Stimulated activated CD8-positive, alpha-beta memory T cell treated with anti-CD3 and anti-CD28 coated beads, Interleukin-7, amount 100 ng/mL, for 4 hours (primary cell): ENCODE measurements at places on chromosomes 16 and 17.

- no peak for DNase-seq
Observed at GRCh38 chr17:43026595-43026994, 1.6 kb downstream of the RND2 start.

- no peak for DNase-seq
Observed at GRCh38 chr17:32755045-32755805, 121.7 kb downstream of the MYO1D start.

GRCh38 chr17:14157822-14158221 is 78.8 kb downstream of the CDRT15 start:
- no peak for DNase-seq

GRCh38 chr17:32015245-32016013 is 8.2 kb downstream of the LRRC37B start:
- DNase-seq: no peak

DNA sequence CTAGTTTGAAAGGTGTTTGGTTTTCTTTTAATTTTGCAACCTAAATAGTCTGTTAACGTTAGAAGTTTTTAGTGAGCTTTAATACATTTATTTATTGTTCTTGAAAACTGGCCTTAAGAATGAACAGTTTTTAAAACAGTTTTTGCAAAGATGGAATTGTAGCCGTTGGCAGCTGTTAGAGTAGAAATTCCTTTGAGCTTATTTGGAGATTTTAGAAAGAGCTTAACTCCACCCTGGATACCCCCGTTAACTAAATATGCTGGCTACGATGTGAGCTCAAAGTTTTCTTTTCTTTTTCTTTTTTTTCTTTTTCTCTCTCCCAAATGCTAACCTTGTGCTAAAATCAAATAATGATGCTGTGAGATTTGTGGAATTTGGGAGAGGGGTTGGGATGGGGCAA is 75.2 kb downstream of the COX10 start:
- no peak for DNase-seq

GRCh38 chr16:75589306-75589705 is 23.1 kb downstream of the GABARAPL2 start:
- no peak for DNase-seq

DNA sequence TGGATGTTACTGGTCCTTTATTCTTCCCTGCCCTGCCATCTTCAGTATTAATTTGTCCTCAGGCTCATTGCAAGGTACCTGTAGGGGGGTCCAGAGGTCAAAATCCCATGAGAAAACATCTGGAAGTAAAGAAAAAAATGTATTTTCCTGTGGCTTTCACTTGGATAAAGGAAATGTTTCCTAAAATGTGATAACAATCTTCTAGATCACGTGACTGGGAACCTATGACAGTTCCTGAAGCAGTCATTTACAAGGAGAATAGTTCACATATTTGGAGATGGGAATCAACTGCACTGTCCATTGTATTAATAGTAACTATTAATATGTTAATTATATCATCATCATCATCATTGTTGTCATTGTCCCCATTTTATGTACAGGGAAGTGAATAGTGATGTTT is 915.1 kb upstream of the EEF2KMT start:
- no peak for DNase-seq

GRCh38 chr17:59762049-59762823 is 54.8 kb downstream of the VMP1 start:
- DNase-seq: no peak

GRCh38 chr17:17959520-17960361 is 12.5 kb downstream of the TOM1L2 start:
- no peak for DNase-seq

DNA sequence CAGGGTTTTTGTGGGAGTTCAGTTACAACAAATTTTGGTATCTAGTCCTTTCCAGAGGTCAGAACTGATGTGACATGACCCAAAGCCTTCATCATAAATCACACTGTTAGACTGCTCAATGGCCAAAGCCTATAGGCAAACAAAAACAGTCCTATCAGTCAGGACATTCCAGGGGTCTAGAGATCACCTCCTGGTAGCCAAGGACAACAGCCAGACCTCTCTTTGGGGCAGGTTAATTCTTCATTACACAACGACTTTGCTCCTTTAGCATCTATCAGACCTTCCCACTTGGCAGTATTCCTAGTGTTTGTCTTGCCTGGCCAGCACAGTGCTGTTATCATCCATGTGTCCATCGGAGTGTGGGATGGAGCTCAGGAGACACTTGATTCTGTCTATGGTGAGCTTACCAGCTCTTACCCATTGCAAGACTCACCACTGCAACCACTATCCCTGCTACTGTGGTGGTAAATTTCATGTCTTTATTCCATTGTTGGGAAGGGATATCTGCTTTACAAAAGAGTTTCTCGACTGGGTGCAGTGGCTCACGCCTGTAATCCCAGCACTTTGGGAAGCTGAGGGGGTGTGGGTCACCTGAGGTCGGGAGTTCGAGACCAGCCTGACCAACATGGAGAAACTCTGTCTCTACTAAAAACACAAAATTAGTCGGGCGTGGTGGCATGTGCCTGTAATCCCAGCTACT is 95.5 kb upstream of the DHX40 start:
- no peak for DNase-seq

GRCh38 chr17:43528988-43529814 is 16.9 kb downstream of the ETV4 start:
- no peak for DNase-seq

DNA sequence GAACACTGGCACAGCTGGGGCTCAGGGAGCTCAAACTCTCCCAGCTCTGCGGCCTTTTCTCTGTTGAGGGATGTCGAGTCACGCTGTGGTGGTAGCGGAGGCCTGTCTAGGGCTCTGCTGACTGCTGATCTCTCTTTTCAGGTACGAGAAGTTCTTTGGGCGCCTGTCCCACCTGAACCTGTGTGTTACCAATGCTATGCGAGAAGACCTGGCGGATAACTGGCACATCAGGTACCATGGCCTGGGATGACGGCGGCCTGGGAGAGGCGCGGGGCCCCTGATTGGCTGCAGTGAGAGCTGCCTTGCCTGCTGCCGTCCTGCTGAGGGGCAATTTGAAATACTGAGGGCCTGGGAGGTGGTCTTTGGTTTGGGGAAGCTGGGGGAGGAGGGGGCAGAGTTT is 5.7 kb downstream of the ALG1 start:
- no peak for DNase-seq

DNA sequence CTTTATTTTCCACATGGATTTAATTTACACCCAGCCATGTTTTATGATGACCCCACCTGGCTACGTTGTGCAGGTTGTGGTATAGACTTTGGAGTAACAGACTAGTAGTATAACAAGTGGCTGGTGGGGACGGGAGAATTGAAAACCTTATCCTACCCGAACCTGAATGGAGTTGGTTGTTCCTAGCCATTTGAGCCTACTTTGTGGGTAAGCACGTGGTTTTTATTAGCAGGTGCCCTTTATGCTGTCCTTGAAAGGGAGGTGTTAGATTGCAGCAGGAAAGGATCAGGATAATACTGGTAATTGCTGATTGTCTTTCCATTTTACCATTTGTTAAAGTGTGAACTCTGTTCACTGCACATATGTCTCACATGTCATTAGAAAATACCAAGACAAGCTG is 31.9 kb upstream of the PHAF1 start:
- DNase-seq: no peak
